ENCODE measurements at places on chromosomes 3 and 15.

- no peak for DNase-seq
Measured at GRCh38 chr3:61157414-61157813, 93.8 kb downstream of the FHIT start.

- no peak for DNase-seq
Measured at GRCh38 chr3:183911087-183911486, 26.4 kb upstream of the PARL start.

GRCh38 chr15:77541421-77542181 is 91.1 kb downstream of the LINGO1 start:
- DNase-seq: no peak

DNA sequence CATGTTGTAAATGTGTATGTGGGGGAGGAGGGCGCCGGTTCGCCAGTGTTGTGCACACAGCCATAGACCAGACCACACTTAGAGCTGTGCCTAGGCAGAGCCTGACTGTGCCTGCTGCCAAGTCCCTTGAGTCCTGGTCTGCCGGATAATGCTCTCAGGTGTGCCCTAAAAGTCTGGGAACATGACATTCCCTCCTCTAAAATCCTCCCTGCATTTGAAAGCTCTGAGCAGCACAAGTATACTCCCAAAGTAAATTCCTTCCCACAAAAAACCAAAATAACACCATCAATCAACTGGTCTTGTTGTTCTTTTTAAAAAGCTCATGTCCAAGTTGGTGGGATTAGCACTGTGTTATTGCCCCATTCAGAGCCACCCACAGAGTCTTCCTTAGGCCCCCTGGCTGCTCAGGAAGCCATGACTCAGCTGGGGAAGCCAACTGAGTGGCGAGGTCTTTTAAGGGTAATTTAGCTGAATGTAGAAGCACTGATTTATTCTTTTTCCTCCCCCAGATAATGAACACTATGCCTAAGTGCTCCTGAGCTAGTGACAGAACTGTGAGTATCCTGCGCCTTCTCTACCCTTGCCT is 147.8 kb upstream of the MCTP2 start:
- DNase-seq: no peak

DNA sequence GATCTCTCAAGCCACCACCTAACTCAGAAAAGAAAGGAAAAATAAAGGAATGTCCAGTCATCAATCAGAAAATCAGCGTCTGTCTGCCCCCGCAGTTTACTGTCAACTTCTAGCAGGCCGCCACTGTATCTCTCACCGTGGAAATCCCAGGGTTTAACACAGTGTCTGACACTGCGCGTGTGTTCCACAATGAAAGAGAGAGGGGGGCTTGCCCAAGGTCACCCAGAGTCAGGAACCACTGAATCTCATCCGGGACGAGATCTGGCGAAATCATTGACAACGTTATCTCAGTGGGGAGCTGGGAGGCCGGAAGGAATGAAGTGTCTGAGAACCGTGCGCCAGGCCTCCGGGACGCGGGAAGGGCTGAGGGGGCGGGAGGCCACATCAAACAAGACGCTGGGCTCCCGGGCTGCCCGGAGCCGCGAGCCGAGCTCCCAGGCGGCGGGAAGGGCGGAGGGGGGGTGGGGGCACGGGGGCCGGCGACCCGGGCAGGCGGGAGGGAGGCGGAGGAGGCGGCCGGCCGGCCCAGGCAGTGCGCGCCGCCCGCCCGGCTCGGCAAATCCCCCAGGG is 2.2 kb upstream of the HES1 start:
- DNase-seq: no peak

DNA sequence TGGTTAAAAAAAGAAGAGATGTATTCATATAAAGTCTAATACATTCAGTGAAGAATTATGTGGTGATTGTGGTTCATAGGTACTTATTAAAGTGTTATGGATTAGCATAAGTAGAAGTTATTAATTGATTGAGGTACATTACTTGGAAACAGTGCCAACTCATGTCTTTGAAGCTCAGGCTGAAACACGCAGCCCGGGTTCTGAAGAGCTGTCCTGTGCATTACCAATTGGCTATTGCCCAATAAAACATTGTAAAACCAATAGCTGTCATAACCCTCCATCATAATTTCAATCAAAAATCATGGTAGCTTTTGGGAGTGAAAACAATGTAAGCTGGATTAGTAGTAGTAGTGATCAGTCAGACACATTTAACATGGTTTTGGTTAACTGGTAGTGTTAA is 560.1 kb downstream of the MCTP2 start:
- DNase-seq: no peak

- no peak for DNase-seq
Measured at GRCh38 chr3:148880681-148881080, 15.6 kb downstream of the CPA3 start.

- no peak for DNase-seq
Measured at GRCh38 chr3:37308247-37308646, 133.9 kb upstream of the LRRFIP2 start.

DNA sequence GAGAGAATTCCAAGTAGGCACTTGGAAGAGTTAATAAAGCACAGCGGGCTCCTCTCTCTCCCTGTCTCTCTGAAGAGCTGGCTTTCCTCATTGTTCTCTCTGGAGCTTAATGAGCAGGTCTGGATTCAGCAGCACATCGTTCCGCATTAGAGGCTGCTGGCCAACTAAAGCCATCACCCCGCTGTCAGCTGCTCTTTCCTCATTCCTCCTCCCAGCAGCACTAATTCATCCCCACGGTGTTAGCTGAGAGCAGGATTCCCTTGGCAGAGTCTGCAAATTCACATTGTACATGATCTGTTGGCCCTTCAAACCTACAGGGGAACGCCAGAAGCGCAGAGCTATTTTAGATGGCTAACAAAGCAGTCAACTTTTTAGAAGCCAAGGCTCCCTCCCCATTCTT is 44.2 kb downstream of the SGO1 start:
- DNase-seq: no peak

GRCh38 chr3:61628636-61629035 is 67.3 kb downstream of the PTPRG start:
- DNase-seq: no peak

DNA sequence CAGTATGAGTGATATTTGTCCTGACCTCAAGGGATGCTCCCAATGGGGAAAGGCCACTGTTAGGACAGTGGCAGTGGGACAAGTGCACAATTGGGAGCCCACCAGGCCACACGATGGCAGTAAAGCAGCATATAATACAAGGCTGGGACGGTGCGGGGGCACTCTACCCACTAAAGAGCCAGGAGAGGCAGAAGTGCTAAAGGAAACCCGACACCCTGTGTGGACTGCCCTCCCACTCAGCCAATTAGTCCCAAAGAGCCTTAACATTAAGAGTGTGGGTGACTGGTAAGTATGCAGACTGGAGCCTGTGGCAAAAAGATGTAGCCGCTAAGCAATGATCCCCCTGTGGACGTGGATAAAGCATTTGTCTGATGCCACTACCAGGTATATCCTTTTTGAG is 8.2 kb upstream of the ZNF589 start:
- DNase-seq: peak; percentile 54

GRCh38 chr15:73584699-73585420 is 48.3 kb downstream of the NPTN start:
- DNase-seq: no peak

- DNase-seq: no peak
Measured at GRCh38 chr3:190990898-190991297, 128.4 kb upstream of the GMNC start.

GRCh38 chr15:98823012-98823458 is 174.7 kb downstream of the IGF1R start:
- DNase-seq: no peak

GRCh38 chr3:158961471-158961870 is 159.6 kb downstream of the MFSD1 start:
- no peak for DNase-seq

DNA sequence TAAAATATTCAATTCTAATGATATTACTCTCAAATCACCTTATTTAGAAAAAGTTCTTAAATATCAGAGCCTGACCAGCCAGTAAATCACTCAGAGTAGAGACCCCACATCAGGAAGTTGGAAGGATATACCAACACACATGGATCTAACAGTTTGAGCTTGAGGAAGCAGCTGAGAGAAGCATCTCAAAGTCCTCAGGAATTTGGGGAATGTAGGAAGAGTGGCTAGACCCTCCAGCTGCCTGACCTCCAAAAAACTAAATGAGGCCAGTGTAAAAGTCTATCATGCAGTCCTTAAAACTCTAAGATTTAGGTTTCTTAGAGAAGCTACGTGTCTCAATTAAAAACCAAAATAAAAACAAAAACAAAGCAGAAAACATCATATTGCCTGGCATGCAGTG is 55.4 kb downstream of the SETD2 start:
- DNase-seq: no peak

DNA sequence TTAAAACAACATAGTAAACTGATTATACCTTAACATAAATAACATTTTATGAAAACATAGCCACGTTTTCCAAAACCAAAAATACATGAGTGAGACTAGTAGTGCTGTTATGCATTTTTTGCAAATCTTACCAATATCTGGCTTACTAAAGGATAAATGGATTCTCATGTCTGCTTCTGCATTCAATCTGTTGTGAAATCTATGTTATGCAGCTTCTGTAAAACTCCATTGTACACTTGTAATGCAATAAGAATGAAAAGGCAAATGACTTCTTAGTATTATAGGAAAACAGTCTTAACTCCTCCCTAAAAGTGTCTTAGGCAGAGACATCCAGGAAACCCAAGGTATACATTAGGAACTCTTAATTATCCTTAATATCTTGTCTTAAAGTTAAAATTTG is 330.9 kb upstream of the THBS1 start:
- no peak for DNase-seq

DNA sequence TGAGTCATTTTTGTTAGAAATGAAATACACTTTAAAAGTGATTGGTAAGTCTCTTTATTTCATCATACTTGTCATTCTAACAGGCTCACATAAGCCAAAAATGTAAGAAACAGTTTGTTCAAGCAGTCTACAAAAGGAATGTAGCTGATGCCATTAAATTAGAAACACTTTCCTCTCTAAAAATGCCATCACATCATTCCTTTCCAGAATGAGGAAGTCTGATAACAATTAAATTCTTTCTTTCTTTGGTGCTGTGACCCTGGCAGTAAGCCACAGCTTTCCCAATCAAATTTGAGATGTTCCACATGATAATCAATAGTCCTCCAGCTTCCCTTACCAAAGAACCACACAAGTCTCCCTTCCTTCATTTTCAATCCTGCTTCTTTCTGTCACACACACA is 9.4 kb upstream of the P2RY1 start:
- DNase-seq: no peak

GRCh38 chr3:52069855-52070254 is 13.5 kb upstream of the DUSP7 start:
- DNase-seq: no peak

- no peak for DNase-seq
Measured at GRCh38 chr15:74889390-74889882, 406 bp upstream of the MPI start.

DNA sequence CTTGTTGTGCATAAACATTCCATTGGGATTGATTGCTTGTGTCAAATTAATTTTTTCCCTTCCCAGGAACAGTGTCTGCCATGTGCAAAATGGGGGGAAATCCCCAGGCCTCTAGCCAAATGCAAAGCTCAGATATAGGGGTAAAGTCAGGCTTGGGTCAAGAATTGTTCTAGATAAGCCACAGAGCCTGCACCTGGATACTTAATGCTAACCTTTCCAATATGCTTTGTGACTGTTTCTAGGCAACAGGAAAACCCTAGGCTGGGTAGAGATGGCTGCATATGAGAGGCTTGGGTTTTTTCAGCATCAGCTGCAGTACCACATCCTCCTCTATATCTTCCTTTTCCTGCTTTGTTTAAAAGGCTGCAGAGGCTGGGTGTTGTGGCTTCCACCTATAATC is 61.9 kb upstream of the ROPN1 start:
- no peak for DNase-seq

DNA sequence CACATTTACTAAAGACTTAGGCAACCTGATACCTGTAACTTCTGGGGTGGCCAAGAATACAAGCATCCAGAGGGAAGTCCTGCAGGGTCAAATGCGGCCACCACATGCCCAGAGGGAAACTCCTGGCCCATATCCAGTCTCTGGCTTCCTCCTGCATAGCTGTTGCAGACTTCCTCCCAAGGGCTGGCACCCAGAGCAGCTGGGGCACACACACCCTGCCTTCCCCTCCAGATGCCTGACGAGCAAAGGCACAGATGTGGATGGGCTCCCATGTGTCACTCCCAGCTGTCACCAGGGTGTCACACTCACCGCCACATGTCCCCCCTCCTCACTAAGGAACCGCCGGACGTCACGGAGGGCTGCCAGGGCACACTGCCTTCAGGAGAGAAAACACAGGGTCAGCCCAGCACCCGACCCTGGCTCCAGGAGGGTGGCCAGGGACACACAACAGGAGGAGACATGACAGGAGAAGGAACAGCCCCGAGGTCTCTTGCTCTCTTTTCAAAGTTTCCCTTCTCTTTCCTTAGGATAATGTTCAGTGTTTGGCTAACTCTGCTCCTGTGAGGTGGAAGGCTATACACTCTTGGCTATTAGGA is 13.2 kb downstream of the PFKFB4 start:
- no peak for DNase-seq

DNA sequence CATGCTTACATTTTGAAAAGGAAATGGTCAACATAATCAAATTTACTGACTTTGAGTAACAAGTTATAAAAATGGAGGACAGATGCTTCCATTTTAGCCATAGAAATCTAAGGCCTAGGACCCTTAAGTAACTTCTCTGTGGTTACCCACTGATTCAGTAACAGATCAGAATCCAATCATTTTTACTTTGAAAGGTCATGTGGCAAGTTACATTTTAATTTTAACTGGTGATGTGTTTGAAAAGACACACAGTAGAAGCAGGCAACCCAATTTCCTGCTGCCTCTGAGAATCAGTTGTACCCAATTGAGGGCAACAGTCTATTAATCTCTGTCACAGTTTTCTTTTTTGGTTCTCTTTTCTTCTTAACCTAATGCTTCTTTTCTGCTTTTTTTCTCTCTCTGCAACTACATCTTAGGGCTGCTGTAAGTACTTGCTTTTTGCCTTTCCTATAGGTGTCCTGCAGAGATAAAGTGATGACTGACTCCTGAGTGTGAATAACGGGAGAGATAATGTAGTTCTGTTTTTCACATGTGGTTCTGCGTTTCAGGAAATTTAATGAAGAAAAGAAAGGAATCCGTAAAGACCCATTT is 3.3 kb downstream of the ZWILCH start:
- no peak for DNase-seq

- DNase-seq: no peak
Measured at GRCh38 chr15:40157778-40158447, 3.0 kb upstream of the BUB1B start.

- DNase-seq: no peak
Measured at GRCh38 chr3:9666704-9667445, 17.6 kb downstream of the MTMR14 start.

- no peak for DNase-seq
Measured at GRCh38 chr3:72597756-72598195, 250.5 kb downstream of the SHQ1 start.

- no peak for DNase-seq
Measured at GRCh38 chr3:142159083-142159740, 9.9 kb upstream of the TFDP2 start.

GRCh38 chr3:193873426-193874201 is 262.3 kb upstream of the HES1 start:
- no peak for DNase-seq

GRCh38 chr3:97917813-97918536 is 54.3 kb downstream of the RIOX2 start:
- DNase-seq: no peak

Measured in stimulated activated CD4-positive, alpha-beta T cell treated with anti-CD3 and anti-CD28 coated beads, Interleukin-4, amount 100 ng/mL, for 4 hours (primary cell).